NCI-H226 (cell line): ENCODE measurements at places on chromosomes 3 and 15.

GRCh38 chr3:188706176-188706575 is 465.6 kb upstream of the TPRG1 start:
- no peak for DNase-seq

DNA sequence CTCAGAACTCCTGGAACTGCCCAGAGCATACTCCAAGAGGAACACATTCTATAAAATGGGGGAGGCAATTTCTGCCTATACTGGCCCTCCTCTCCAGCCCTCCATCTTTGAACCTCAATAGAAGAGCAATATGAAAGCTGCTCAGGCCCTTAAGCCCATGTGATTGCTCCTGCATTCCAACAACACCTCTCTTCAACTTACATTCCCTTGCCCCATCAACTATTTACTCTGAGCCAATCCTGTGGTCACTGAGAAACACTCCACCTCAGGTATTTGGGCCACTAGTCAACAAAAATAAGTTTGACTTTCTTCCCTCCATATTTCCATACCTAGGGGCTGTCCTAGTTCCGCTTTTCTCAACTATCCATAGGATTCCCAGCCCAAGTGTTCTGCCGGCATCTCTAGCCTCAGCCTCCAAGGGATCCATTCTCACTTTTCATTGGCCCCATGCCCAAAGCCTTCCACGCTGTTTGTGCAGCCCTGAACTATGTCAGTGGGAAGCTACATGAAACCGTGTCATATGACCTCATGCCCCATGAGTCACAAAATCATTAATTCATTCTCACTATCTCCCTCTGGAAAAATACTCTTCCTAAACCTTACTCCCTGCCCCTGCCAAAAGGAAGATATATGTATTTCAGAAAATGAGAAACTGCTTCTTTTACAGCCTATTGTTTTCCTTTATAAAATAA is 61.6 kb downstream of the GJD2 start:
- DNase-seq = peak; percentile 34

GRCh38 chr3:187929112-187929816 is 184.0 kb upstream of the BCL6 start:
- no peak for DNase-seq

DNA sequence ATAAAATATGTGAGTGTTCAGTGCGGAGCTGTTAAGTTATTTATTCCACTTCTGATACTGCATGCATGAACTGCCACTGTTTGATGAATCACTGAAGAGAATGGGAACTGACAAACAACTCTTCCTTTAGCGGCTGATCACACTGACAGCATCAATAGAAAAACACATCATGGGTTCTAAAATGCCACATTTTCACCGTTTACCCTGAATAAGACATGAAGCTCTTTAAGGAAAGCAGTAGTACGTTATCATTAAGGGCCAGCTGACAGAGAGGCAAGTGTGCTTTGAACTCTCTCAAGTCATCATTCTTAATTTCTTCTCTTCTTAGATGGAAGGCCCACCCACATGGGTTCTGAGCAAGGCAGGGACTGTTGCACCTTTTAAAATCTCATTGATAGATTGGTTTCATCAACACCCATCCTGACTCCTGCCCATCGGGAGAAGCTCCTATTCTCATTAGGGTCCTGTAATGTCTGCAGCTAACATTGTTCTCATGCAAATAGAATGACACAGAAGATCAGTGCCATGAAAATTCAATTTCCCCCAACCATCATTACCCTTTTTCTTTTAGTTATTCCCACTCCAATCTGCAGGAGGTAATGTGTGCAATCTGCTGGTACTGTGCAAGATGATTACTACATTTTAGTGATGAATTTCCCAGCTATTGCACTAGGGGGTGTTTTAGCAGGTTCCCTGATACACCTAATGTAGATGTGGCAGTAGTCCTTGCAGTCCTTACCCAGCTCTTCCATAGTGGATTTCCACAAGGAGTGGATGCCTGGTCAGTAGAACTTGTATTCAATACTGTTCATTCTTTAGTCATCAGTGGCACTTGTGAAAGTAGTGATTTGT is 119.1 kb downstream of the ROBO2 start:
- DNase-seq = no peak

DNA sequence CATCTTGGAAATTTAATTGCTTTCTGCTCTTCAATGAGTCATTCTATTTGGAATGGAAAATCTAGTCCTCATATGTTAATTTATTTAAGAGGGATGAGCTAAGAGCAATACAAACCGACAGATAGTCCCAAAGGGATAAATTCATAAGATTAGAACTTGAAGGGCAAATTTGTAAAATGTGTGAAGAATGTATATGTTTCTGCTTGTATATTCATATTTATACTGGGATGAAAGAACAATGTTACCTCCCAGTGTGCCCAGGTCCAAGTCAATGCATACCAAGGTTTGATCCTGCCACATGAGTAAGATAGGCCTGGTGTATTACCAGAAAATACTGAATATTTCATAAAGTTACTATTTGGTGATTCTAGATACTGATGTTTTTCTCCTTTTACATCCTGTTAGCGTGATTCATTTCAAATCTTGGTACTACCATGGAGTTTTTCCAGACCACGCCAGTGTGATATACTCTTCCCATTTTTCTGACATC is 255.6 kb upstream of the SEMA6D start:
- no peak for DNase-seq
